Stimulated activated CD8-positive, alpha-beta memory T cell treated with anti-CD3 and anti-CD28 coated beads, Interleukin-4, amount 100 ng/mL, for 4 hours (primary cell): ENCODE measurements at places on chromosomes 6 and 20.

- DNase-seq = peak; percentile 43
Measured at GRCh38 chr6:722077-722524, 29.2 kb upstream of the EXOC2 start.

- peak; percentile 53 for DNase-seq
Measured at GRCh38 chr6:110178626-110179405, 654 bp downstream of the WASF1 start.

- no peak for DNase-seq
Measured at GRCh38 chr20:60558486-60558885, 600.3 kb downstream of the CDH26 start.

- no peak for DNase-seq
Measured at GRCh38 chr6:5497896-5498578, 236.7 kb downstream of the FARS2 start.

DNA sequence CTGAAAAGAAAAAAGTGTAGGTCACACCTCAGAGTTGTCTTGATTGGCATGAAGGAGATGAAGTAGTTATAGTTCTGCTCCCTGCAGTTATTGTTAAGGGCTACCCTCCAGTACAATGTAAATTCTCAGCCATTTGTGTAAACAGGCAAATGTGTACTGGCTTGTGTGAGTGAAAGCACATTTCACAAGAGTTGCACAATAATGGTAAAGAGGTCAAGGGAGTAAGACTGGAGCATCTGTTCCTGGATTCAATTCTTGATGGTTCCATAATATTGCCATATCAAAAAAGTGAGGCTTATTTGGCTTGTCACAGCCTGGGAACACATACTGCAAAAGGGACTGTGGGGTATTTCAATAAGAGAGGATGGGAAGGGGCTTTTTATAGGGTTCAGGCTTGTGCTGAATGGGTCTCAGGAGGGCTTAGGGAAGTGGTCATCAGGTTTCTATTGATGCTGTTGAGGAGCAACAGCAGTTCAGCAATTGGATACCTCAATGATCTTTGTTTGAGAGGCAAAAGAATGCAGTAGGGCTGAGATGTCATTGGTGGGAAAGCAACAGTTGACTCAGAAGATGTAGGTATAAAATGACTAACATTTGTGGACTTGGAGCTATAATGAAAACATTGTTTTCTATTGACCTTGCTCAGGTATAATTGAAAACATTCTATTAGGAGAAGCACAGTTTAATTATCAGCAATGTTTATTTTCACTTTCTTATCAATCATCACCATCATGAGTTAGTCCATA lies 402.6 kb downstream of the BCKDHB start:
- no peak for DNase-seq

DNA sequence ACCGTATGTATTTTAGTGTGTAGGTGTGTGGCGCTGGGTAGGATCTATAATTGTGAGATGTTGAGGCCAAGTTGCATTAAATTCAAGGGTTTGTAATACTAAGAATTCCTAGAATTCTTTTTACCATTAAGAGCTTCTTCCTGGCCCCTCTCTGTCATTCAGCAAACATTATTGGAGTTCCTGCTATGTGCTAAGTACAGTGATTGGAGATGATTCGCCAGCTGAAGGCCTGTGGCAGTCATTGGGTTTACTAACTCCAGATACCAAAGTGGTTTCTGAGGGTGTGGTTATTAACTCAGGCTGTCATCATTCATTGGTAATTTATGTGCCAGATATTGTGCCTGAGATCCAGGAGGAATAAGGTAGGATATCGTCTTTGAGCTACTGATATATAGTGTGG lies 167.1 kb downstream of the LAMA2 start:
- no peak for DNase-seq

GRCh38 chr20:44170816-44171410 lies 16.1 kb downstream of the JPH2 start:
- no peak for DNase-seq

DNA sequence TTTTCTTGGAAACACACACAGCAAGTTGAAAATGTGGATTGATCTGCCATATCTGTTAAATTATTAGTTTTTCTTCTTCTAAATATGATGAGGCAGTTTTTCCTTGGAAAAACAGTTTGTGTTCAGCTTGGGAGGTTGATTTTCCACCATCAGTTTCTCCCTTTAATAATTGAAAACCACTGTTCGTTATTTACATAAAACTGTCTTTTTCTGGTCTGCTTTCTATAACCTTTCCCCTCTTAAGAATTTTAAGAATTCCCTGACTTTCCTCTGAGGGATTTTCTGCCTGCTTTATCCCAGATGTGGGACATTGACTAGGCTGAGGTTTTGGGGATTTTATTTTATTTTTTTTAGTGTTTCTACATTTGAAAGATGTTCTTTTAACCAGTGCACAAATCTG lies 27.2 kb downstream of the DSE start:
- no peak for DNase-seq
